ENCODE measurements at places on chromosomes 3 and 15.

GRCh38 chr3:58150810-58151199 is 60.0 kb downstream of the DNASE1L3 start:
- no peak for DNase-seq

DNA sequence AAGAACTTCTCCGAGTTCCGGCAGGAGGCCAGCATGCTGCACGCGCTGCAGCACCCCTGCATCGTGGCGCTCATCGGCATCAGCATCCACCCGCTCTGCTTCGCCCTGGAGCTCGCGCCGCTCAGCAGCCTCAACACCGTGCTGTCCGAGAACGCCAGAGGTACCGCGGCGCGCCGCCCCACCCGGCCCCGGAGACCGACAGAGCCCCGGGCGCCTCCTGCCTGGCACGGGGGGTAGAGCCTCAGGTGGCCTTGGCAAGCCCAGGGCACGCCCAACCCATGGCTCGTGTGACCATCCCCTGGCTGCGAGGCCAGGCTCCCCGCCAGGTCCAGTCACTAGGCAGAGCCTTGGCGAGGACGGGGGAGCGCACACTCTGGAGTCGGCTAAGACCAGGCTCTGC is 134.1 kb downstream of the LRRK1 start:
- no peak for DNase-seq

- DNase-seq, result no peak
Observed at GRCh38 chr3:89889386-89889785, 782.0 kb downstream of the EPHA3 start.

DNA sequence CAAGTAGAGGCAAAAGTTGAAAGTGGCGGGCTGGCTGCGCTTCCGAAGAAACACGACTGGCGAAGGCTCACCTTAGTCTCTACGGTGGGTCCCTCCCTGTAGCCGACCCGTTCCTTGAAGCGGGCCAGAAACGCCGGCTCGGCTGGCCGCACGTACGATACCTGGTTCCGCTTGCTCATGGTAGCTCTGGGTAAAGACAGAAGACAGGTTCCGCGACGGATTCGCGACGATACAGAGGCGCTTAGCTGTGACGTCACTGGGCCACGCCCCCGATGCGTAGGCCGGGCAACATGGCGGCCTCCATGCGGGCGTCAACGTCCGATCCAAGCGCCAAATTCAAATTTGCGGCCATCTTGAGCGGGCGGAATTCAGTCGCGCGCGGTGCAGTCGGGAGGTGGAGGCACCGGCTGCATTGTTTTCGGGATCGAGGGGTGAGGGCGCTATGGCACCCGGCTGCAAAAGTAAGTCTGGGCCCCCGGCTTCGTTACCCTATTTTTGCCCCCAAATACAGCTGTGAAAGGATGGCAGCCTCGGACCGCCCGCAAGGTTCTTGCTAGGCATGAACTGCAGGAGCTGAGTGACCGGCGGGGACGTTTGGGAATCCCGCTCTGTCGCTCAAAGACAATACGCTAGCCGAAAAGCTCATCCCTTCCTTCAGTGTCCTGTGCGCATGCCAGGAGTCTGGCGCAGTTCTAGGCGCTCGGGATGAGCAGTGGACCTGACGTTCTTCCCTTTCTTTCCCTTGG is at the start of the genes KIAA1143 and KIF15:
Gene KIAA1143 (minus strand): TSS at position 196 of the 746 bp plus-strand sequence. CDS start 17 bp downstream, at position 179.
Gene KIF15 (plus strand): TSS at position 371 of the 746 bp plus-strand sequence. CDS start 72 bp downstream, at position 443.
- DNase-seq, result peak; percentile 95

- DNase-seq, result peak; percentile 49
Observed at GRCh38 chr3:125125821-125126245, 70.0 kb upstream of the HEG1 start.

DNA sequence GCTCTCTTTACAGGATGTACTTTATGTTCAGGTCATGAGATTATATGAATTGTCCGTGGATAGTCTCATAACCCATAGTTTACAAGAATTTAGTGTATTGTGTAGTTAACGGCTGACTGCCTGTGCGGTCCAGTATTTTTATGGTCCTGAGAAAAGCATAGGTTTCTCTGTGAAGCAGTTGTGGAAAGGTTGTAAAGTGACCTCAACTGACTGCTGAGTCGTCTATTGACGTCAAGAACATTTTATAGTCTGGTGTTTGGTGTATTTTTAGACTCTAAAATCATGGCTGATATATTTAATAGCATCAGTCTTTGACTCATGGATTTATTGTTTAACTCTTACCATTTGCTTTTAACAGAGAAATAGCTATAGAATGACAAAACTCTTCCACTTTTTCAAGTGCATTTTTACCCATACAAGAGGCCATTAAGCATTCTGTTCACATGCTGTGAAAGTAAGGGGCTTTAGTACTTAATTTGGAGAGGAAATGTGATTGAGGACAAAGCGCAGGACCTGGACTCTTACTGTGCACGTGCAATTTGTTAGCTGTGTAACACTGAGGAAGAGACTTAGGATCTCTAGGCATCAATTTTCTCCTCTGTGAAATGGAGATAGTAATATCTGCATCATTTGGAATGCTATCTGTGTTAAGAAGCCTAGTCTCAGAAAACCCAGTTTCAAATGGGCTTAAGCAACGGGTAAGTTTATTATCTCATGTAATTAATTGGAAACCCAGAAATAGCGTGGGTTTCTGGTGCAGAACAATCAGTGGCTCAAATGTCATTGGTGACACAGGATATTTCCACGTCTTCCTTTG is 240.8 kb downstream of the NFKBIZ start:
- no peak for DNase-seq

DNA sequence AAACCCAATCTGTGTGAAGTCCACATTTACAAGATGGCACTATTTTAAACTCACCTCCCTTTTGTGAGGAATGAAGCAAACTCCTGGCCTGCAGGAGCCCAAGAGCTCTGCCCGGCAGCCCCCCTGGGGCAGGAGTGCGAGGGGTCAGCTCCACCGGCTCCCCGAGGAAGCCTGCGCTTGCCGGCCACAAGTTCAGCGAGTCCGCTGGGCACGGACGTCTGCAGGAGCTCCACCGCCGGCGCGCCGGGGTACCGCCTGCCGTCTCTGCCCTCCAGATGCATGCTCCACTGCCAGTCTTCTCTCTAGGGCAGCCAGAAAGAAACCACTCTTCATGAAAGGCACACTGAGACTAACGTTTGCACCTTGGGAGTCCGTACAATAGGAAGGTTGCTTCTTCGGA is 17.5 kb downstream of the OCA2 start:
- no peak for DNase-seq

- no peak for DNase-seq
Observed at GRCh38 chr3:39990532-39990931, 181.1 kb downstream of the MYRIP start.

- DNase-seq, result no peak
Observed at GRCh38 chr3:54856271-54856670, 71.6 kb downstream of the LRTM1 start.
